Lower leg skin (tissue), 4 donors: ENCODE measurements at places on chromosomes 3 and 15.

DNA sequence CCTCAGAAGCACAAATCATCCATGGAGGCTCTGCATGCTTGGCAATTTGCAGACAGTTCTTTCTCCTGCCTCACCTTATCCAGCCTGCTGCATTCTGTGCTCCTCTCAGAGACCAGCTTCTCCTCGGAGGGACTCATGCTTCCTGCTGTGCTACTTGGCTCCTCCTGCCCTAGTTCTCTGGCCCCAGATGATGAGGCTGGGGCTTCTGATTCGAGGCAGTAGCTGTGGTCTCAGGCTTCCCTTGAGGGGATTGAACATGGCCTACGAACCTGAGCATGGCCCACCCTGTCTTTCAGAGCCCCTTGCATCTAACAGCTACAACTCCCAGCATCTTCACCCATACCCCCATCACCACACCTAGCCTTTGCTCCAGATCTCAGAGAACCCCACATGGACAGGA lies 6.7 kb downstream of the VIPR1 start:
- DNase-seq, result no peak

DNA sequence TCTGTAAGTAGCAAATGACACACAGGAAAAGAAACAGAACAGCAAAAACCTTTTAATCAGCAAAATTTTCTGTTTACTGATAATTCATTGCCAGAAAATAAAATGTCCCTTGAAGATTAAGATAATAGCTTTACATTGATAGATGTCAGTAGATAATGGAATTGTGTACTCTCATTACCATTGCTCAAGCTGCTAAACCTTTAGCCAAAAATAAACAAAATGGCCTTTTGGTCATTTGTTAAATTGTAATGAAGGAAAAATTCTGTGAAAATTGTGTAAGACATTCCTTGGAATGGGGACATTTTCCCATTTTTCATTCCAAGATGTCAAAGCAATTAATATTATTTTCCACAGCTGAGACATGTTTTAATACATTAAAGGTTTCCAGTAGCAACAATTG lies 189.8 kb downstream of the PLOD2 start:
- no peak for DNase-seq

GRCh38 chr3:55264919-55265318 lies 222.2 kb downstream of the WNT5A start:
- DNase-seq, result no peak

- no peak for DNase-seq
Observed at GRCh38 chr15:73637527-73637926, 4.3 kb upstream of the NPTN start.

DNA sequence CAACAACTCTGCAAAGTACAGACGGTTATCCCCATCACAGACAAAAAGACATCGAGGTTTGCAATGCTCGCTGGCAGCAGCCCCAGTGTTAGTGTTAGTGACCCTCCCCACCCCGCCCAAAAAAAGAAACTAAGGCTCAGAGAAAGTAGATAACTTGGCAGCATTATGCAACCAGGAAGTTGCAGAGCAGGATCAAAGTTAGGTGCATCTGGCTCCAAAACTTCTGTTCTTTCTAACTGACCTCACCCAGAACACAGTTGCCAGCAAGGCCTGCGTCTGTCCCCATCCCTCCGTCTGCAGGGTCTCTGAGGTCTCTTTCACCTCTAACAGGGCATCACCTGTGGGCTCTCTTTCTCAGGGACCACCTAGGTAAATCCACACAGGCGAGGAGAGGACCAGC lies 51.5 kb downstream of the BDH1 start:
- DNase-seq, result no peak

DNA sequence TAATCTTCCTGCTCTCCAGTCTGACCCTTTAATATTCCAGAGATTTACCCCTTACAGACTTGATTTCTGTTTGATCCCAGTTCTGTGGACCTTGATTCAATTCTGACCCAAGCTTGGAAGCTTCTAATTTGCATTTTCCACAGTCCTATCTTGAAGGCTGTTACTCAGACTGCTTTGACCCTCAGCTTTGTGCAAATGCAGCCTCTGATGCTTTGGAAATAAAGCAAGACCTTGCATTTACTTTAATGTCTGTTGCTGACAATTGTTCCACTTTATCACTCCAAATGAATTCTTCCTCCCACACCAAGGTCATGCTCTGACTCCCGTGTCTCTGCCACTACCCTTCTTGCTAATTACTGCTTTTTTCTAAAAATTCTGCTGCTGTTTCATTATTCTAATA lies 886.0 kb downstream of the TUSC7 start:
- DNase-seq, result no peak

DNA sequence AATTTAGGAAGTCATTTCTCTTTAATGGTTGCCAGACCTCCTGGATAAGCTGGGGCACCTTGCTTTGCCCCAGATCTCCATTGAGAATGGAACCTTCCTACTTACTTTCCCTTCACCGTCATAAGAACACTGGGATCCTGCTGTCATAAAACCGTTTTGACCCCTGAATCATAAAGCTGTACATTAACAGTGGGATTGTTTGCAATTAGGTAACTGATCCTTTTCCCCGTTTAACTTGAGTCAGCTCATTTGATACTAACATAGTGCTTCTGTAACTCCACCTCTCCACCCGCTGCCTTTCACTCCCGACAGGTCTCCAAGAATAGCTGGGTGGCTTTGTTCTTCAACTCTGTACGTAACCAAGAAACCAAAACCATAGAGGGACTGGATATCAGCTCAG lies 308.2 kb upstream of the WNT5A start:
- no peak for DNase-seq

GRCh38 chr3:107557743-107558142 lies 35.0 kb downstream of the BBX start:
- no peak for DNase-seq

DNA sequence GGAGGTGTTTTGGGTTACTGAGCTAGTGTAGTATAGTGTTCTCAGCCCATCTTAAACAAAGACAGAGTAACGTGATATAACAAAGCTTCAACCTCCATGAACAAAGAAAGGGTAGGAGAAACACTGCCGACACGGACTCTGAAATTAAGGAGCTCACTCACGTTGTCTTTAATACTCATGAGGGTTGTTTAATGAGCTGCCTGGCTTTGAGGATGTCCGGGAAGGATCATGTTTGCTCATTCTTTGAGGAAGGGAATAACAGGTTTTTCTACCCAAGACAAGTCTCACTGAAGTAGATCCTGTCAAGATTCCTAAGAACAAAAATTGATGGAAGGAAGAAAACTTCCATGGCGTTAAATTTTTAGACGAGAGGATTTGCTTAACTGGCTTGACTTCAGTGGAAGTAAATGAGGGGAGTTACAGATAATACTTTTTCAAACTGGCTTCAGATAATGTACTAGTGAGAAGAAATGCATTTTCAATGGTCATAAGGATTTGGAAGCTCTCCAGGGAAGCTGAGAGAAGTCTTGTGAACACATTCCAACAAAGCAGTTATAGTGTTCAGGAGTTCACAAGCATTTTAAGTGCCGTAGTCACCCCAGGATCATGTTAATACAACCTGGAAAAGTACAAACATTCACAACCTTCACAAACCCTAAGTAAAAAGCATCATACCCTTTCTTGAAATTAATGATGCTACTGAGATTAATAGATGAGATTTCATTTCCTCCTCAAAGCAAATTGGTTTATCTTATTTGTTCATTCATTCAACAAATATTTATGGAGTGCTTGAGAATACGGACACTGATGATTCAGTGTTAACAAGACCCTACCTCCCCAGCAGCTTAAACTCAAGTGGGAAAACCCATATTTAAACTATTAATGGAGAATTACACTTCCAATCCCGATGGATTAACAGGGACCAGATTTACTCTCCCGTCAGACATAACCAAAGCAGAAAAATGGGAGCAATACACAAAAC lies 101.5 kb downstream of the SHQ1 start:
- no peak for DNase-seq
